ENCODE measurements at places on chromosomes 1 and 21.

DNA sequence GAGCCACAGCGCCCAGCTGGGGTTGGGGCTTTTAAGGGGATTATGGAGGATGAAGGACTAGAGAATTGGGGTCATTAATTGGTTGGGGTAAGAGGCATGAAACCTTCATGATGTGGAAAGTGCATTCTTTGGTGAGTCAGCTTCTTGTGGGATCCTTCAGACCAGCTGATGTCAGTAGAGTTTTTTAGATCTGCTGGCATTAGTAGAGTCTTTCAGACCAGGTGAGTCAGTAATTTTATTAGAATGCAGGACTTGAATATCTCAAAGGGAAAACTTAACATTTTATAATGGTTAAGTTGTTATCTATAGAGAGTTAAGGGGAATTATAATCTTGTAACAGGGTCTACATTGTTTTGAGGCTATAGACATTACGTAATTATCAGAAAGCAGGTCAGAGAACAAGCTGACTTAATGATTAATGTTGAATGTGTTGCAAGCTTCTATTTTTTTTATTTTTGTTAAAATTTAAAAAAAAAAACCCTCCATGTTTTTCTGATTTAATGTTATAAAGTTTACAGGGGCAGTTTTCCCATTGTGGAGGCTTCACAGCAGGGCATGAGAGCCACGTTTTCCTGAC lies 160.9 kb upstream of the FMN2 start:
- DNase-seq: no peak

DNA sequence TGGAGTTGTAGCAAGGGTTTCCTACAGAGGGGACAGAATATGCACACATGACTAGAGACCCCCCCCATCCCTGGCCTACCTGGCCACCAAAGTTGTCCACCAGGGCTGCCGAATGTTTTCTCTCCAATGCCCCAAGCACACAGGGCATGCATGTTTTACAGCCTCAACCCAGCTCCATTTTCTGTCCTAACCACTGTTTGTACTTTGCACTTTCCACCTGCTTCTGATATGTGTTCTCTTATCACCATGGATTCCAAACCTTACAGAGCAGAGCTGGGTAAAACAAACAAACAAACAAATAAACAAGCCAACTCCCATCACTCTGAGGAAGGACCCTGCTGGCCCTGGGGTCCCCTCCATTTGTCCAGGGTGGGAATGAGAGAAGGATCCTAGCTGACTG lies 27.3 kb downstream of the CLIC6 start:
- no peak for DNase-seq

DNA sequence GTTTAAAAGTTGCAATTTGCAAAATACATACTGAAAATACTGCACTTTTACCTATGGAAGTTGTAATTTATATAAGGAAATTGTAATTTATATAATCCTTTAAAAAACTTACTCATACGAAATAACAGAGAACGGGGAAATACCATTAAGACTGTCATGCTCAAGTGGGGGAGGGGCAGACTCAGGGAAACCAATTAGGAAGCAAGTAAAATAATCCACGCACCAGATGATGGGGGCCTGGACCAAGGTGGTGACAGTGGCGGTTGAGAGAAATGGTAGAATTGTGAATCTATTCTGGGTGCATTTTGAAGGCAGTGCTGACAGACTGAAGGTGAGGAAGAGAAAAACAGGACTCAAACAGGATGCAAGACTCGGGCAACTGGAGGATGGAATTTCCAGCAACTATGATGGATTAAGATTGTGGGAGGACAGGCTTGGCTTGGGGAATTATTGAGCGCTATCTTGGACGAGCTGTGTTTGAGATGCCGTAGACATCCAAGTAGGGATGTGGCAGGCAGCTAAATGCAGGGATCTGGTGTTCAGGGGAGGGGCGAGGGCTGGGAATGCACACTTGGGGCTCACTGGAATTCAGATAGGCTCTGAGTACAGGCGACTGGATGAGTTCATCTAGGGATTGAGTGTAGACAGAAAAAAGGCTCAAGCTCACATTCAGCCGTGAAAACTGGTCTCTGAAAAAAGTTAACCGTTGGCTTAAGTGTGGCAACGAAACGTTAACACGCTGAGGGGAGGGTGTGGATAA lies 977 bp downstream of the LCA5L start:
- DNase-seq: no peak

DNA sequence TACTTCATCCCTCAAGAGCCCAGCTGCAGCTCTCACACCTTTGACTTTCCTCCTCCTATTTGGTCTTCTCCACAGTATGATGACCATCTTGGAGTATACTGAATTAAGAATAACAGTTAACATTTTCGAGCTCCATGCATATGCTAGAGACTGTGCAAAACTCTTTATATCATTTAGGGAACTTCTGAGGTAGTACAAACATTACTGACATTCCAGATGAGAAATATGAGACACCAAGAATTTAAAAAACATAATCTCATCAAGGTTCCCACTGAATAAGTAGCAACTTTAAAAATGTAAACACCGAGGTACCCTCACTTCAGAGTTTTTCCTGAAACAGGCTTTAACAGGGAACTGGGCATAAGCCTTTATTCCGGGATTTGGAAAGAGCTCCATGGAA lies 22.7 kb downstream of the FMO3 start:
- DNase-seq: no peak

DNA sequence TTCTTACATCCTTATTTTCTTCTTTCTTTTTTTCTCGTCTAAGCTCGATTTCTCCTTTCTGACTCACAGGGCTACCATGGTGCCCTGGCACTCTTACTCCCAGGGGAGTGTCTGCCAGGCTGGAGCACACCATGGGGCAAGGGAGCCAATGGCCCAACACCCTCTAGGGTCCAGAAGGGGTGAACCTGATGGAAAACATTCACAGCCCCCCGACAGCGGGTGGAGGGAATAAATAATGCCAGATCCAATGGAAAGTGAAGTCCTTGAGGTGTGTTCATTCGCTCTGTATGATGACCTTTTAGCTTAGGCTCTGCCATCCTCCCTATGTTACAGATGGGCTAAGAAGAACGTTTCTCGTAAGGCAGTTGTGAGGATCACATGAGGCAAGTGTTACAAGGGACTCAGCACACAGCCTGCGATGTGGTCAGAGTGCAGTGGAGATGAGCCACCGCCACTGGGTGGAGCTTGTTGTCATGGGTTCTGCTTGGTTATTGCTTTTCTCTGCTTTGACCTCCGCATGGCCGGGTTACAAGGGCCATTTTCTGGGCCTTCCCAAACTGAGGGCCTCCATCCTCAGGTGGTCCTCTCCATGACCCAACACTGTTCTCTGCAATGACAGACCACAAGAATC lies 3.5 kb upstream of the FCMR start:
- DNase-seq: no peak

GRCh38 chr1:240888039-240888786 lies 276.3 kb upstream of the GREM2 start:
- no peak for DNase-seq

GRCh38 chr1:14739082-14739832 lies 140.8 kb downstream of the KAZN start:
- no peak for DNase-seq

DNA sequence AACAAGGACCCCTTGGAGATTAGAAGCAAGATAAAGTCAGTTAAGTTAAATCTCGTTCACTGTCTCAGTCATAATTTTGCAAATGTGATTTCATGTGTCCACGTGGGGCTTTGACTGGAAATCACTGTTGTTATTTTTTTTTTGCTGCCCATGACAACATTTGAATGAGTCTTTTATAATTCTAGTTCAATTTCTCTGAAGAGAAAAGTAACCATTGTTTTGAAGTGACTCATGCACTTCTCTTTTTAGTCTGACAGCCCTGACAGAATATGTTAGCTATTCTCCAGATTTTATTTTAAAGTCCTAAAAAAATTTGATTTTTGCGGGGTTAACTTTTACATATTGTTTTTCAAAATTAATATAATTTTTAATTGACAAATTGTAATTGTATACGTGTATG lies 30.7 kb upstream of the NLRP3 start:
- no peak for DNase-seq

DNA sequence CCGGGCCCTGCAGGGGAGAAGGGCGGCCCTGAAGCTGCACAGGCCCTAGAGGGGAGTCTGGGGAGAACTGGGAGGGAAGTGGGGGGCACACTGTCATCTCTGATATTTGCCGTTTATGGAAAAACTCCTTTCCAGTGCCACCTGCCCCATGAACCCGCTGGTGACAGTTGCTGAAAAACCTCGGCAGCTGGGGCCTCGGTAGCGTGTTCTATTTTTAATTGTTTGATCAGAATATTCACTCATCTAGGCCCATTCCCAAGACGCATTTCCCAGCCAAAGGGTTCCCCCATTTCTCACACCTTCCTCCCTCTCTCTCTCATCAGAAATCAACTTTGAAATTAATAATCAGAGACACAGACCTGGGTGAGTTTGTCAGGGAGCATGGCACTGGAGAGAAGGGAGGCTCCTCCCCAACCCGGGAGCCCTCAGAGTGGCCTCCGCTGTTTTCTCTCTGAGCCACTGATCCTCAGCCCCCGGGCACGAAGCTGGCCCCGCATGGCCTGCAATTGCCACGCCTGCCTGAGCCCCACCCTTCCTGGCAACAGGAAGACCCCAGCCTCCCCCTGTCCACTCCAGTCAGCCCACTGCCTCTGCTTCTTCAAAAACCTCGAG lies 111.1 kb downstream of the CASZ1 start:
- DNase-seq: no peak

Data from stimulated activated CD4-positive, alpha-beta T cell treated with anti-CD3 and anti-CD28 coated beads, TNF-alpha, amount 100 ng/mL, for 1 hour (primary cell).